ENCODE measurements at places on chromosomes 1 and 21.
A peak's percentile ranks its signal among the peaks of the same experiment; 100 is the strongest.

GRCh38 chr1:98201666-98202081 is 280.8 kb upstream of the DPYD start:
- DNase-seq = no peak

DNA sequence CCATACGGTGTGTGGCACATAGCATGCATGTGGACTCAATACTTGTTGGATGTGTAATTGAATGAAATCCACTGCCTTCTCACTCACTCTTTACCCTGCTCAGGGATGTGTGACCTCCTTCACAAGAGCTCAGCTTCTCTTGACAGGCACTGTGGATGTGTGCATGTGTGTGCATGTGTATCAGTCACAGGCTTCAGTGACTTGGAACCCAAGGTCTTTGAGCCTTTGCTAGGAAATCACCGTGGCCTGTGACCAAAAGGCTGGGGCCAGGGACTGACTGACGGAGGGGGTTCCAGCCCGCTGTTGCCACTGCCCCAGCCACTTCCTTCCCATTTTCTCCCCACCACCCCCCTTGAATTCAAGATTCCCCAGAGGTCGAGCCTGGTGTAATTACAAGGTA is 144.4 kb upstream of the POU3F1 start:
- no peak for DNase-seq

DNA sequence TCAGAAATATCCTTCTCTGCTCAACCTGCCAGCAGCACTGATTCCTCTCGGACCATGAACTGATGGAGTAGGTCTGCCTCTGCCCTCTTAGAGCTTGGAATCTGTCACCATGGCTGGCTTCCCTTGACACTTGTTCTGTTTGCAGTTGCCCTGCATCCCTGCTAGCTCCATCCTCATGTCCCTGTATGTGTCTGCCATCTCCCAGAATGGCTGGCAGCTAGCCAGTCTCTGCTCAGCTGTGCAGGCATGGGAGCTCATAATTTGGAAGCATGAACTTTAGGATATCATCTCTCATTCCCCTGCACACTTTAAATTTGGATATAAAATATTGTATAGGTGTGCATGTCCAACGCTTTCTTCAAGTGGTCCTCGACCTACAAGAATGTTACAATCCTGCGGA is 95.4 kb downstream of the C1orf94 start:
- DNase-seq = no peak

GRCh38 chr1:164617377-164618201 is 58.6 kb downstream of the PBX1 start:
- peak; percentile 15 for DNase-seq

DNA sequence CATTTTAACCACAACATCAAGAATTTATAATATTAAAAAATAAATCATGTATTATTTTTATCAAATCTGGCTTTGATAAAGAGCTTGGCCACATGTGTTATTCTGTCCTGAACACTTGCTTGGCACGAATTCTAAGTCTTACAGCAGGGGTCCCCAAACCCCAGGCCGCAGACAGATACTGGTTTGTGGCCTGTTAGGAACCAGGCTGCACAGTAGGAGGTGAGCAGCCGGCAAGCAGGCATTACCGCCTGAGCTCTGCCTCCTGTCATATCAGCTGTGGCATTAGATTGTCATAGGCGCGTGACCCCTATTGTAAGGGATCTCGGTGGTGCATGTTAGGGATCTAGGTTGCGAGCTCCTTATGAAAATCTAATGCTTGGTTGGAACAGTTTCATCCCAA is 127.6 kb upstream of the IVNS1ABP start:
- no peak for DNase-seq

- no peak for DNase-seq
Measured at GRCh38 chr21:35298757-35299156, 249.7 kb upstream of the RUNX1 start.

DNA sequence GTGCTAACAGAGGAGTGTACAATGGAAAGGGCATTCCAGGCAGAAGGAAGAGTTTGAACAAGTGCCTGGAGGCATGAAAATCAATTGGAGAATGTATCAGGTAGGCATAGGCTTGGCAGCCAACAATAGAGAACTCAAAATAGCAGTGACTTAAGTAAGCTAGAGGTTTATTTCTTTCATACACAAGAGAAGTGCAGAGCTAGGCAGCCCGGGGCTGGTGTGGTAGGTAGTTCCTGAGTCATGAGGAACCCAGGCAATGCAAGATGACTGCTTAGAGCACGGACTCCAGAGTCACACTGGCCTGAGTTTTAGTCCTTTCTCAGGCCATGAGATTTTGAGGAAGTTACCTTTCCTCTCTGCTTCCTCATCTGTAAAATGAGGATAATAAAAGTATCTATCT is 74.8 kb upstream of the LRRN2 start:
- DNase-seq = no peak

DNA sequence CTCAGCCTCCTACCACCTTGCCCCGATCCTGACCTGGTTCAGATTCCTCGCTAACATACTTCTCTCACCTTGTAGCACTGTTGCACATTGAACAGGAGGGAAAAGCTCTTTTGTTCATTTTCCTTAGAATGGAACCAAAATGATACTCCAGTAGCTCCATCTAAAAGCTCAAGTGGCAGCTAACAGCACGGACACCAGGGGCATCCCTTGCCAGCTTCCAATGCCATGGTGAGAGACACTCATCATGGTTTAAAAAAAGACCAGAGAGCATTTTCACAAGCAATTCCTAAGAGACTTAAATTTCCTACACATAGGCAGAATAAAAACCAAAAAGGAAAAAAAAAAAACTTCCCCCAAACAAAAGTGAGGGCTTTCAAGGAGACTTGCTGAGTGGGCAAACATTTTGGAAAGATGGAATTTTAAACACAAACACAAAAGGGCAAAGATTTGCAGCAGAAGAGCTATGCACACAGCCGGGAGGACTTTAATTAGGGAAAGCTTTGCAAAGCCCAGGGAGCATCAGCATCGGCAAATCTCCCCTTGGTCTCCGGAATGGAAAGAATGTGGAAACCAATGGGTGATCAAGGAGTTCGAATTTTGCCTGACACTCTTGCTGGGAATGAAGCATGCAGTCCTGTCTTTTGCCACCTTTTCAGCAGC is 84.3 kb downstream of the CAPZB start:
- no peak for DNase-seq

DNA sequence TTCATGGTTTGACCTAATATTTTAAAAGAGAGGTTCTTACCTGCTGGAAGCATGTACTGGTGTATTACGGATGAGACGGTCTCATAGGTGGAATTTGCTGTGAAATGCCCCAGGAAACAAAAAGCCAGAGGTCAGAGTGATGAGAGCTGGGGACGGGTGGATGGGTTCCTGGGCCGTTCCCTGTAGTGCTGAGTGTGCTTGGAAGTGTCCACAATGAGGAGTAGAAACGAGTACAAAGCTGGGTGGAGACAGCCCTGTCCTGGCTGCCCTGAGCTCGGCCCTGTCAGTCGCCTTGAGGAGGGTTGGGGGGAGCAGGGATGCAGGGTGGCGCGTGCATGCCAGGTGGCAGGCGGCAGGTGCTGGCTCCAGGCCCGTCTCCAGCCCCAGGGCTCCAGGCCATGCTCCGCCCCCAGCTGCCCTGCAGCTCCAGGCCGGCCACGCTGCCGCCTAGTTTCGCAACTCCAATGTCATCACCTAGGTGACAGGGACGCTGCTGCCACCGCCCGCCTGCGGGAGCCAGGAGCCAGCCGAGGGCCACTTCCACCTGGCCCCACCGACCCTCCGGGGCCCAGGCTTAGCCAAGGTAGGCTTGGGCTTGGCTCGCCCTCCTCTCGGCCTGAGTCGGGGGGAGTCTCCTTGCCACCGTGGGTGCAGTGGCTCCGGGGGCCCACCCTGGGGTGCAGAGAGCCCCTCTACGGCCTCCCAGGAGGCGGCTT is 16.4 kb downstream of the TP73 start:
- DNase-seq = peak; percentile 95

- DNase-seq = no peak
Measured at GRCh38 chr21:42525676-42526378, 12.2 kb downstream of the SLC37A1 start.

GRCh38 chr21:31235671-31236450 is 108.2 kb downstream of the TIAM1 start:
- no peak for DNase-seq

DNA sequence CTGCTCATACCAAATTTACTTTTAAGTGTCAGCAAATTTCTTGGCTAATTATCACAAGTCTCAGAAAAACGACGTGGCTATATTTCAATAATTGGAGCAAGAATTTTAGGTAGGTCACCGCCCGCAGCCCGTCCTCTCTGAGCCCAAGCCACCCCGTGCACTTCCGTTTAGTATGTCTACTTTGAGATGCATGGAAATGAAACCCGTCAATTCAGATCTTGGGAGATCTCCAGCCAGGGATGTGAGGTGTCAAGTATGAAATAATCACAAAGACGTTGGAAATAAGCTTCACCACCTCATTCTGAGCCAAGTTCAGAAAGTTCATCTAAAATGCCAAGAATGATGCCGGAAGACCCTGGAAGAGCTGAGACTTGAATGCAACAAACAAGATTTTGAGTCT is 132.6 kb upstream of the IRF2BP2 start:
- DNase-seq = no peak

GRCh38 chr1:156676114-156676819 is 940 bp downstream of the NES start:
- DNase-seq = no peak

GRCh38 chr1:240956020-240956419 is 344.1 kb upstream of the GREM2 start:
- no peak for DNase-seq

DNA sequence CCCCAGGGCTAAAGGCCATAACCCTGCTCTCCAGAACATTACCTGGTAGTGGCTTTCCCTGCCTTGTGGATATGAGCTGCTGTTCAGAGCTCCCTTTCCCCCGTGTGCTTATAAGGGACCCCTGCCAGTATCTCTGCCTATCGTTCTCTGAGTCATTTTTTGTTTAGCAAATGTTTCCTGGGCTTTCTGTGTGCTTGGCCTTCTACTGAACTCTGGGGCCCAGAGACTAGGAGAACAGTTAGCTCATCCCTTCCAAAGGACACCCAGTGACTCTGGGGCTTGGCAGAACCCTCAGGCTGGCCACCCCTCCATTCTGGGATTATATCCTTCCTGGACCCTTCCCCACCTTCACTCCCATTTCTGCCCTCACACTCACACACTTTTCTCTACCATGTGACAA is 80.8 kb upstream of the POU3F1 start:
- DNase-seq = no peak

DNA sequence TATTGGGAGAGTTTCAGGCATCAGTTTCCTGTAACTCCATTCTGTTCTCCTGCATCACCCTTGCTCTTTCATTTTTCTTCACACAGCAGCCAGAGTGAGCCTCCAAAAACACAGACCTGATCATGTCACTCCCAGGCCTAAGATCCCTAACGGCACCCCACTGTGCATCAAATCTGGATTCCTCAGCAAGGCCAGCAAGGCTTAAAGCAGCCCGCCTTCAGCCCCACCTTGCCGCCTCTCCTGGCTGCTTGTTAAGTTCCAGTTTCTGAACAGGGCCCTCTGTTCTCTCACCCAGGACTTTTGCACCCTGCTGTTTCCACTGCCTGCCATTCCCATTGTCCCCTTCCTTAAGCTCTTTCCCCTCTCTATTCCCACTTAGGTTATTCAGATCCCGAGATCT is 29.3 kb downstream of the C1orf116 start:
- no peak for DNase-seq

DNA sequence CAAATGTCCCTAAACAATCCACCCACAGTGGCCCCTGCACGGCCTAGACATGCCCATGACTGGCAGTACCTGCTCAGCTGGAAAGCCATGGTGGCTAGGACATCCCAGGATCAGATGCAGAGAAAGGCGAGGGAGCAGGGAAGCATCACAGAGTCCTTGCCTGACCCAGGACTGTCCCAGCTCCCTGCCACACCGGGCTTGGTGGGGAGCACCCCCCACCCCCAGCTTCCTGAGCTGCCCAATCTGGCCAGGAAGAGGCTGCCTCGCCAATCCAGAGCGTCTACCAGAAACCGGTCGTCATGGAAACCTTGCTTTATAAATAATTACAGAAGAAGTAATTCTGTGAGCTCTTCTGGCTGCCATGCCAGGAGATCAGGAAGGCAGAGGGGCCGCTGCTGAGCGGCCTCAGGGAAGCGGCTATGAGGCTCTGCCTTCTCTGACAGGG is 34.8 kb downstream of the ACOT7 start:
- DNase-seq = no peak

DNA sequence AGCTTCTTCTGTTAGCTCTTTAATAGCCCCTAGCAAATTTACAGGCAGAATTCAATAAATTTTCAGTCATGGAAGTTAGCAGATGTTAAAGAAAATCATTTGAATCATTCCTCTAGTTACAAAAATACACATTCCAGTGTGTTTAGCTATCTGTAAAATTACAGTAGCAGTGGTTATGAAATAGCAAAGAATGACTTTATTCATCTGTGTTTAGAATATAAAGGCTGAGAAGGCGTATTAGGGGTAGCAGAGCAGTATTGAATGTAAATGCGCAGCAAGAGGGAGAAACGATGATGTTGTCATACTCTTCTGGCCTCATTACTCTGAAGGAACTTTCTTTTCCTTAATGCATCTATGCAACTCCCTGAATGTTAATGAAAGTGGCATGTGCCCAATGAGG is 106.2 kb upstream of the CYYR1 start:
- no peak for DNase-seq

DNA sequence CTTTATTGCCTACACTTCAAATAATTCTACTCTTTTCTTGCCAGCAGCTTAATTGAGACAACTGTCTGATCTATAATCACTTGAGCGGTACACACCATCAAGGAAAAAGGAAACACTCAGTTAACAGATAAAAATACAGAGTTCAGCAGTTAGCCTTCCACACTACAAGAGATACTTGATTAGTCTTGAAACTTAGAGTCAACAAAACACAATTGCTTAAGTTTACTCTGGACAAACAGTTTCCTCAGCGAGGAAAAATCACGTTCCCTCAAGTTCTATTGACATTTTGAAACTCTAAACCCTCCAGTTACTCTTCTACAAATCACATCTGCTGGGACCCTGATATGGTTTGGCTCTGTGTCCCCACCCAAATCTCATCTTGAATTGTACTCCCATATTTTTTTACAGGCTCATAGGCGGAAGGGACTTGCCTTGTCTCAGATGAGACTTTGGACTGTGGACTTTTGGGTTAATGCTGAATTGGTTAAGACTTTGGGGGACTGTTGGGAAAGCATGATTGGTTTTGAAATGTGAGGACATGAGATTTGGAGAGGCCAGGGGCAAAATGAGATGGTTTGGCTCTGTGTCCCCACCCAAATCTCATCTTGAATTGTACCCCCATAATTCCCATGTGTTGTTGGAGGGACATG is 140.4 kb downstream of the CDC7 start:
- no peak for DNase-seq

GRCh38 chr1:195738966-195739650 is 869.1 kb downstream of the KCNT2 start:
- DNase-seq = no peak

GRCh38 chr1:180291004-180291403 is 60.9 kb downstream of the LHX4 start:
- DNase-seq = no peak

GRCh38 chr1:210340841-210341240 is 12.1 kb downstream of the HHAT start:
- no peak for DNase-seq
